ENCODE measurements at places on chromosomes 16 and 17.

GRCh38 chr17:64091116-64091515 is 38.8 kb downstream of the ERN1 start:
- no peak for DNase-seq

DNA sequence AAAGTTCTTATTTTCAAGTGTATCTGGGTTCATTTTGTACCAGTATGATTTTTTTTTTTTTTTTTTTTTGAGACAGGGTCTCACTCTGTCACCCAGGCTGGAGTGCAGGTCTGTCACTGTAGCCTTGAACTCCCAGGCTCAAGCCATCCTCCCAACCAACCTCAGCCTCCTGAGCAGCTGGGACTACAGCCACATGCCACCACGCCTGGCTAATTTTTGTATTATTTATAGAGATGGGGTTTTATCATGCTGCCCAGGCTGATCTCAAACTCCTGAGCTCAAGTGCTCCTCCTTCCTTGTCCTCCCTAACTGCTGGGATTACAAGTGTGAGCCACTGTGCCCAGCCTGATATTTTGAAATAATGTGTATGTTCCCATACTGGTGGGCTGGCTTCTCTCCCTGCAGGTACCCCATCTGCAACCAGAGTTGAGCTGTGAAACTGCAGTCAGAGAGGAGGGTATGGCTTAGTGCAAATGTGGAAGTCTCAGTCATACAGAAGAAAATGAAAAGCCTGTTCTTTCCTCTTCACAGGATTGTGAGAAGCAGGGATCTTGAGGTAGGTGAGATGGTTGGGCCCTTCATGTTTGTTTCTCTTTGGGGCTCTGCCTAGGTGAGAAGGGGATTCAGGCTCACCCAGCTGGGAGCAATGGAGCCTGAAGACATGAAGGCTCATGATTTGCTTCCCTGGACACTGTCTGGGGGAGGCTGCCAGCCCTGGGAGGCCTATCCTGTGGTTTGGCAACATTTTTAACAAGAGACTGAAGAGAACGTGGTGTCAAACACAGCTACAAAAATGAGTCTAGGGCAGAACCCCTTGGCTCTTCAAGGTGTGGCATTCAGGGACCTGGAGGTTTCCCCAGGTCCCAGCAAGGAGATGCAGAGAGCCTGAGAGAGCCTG is 41.3 kb upstream of the SIAH1 start:
- DNase-seq = no peak

GRCh38 chr16:6804461-6804860 is 528.2 kb upstream of the RBFOX1 start:
- DNase-seq = no peak

DNA sequence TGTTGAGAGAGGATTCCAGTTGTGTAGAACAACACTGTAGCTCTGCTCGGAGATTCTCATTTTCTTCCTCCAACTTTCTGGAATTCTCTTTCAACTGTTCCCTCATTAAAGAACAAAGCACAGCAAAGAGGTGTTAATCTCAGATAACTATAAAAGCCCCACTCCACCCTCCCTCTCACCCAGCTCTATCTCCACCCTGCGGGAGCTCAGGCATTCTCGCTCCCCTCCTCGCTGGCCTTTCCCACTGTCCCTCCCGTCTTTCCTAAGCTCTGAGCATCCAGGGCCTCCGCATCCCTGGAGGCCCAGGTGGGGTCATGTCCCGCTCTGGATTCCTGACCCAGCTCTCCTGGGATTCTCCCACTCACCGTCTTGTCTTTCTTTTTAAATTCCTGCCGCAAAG is 35.1 kb downstream of the DHX38 start:
- DNase-seq = no peak

DNA sequence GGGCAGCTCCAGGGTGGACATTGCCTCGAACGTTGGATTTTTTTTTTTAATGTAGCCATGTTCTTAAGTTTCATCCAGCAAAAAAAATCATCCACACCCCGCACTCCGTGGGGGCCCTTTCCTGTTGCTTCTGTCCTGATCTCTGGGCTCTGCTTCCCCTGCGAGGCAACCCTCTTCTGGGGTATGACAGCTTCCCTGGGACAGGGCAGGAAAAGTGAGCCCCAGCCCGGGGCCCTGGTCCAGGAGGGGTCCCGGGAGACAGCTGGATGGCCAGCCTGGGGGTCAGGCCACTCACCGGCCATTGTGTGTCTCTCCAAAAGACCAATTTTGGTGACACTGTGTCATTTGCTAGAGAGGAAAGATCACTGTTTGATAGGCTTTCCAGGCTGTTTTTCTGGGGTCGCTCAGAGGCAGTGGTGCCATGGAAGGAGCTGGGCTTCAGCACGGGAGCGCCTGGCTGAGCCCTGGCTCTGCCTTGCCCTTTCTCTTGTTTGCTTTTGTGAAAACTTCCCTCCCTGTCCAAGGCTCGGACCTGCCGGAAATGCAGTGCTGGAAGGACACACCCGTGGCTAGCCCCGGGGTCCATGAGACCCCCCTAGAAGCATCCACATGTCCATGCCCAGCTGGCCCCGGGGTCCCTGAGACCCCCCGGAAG is 41.0 kb upstream of the CHMP6 start:
- no peak for DNase-seq

GRCh38 chr17:56108811-56109284 is 44.4 kb upstream of the ANKFN1 start:
- DNase-seq = no peak

DNA sequence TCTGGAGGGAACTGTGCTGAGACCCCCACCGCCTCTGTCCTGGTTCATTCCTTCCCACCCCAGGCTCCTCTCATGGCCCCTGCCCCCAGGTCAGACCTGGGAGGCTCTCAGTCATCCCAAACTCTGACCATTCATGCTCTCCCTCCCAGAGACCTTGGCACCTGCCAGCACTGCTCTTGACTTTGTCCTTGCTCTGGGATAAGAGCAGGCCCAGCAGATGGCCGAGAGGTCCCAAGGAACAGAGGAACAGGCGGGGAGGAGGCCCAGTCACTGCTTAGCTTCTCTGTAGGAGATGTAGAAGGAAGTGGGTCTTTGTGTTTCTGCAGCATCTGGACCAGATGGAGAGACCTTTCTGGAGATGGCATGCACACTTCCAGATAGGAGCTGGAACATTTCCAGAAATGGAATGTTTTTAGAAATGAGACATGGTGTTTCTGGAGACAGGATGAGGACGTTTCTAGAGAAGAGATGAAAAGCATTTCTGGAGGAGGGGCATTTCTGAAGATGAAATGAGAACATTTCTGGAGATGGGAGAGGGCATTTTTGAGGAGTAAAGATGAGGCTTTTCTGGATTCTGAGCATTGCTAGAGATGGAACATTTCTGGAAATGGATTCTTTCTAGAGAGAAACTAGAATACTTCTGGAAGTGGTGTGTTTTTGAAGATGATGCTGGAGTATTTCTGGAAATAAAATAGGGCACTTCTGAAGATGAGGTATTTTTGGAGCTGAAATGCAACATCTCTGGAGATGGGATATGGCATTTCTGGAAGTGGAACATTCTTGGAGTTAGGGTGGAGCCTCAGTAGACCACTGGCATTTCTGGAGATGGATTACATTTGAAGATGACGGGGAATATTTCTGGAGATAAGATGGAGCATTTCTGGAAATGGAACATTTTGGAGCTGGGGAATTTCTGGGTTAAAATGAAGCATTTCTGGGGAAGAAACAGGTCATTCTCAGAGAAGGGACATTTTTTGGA is 55.2 kb downstream of the RAI1 start:
- no peak for DNase-seq

All from activated CD4-positive, alpha-beta T cell treated with anti-CD3 and anti-CD28 coated beads for 1 hour (primary cell).